Esophagus mucosa (tissue), 1 donor: ENCODE measurements at places on chromosomes 2 and 18. TPM values are rescaled to one million over a fixed set of nuclear protein-coding genes. Genes with fewer than 3 reads are reported as not detected.

The MSTN gene
- 0.08 TPM for total RNA-seq

DNA sequence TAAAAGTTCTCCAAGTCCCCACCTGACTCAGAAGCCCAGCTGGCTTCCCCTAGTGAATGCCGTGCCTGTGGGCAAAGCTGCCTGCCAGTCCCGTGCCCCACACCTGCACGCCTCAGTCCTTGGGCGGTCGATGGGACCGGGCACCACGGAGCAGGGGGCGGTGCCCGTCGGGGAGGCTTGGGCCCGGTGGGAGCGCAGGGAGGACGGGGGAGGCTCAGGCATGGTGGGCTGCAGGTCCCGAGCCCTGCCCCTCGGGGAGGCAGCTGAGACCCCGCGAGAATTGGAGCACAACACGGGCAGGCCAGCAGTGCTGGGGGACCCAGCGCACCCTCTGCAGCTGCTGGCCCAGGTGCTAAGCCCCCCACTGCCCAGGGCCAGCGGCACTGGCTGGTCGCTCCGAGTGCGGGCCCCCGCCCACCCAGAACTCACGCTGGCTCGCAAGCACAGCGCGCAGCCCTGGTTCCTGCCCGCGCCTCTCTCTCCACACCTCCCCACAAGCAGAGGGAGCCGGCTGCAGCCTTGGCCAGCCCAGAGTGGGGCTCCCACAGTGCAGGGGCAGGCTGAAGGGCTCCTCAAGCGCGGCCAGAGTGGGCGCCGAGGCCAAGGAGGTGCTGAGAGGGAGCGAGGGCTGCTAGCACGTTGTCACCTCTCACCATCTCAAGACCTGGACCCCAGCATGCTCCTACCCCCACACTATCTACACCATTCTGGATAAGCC, 215.5 kb downstream of the TNS1 start:
- no peak for ATAC-seq

GRCh38 chr2:181992776-181993175, 7.1 kb downstream of the PPP1R1C start:
- no peak for ATAC-seq

DNA sequence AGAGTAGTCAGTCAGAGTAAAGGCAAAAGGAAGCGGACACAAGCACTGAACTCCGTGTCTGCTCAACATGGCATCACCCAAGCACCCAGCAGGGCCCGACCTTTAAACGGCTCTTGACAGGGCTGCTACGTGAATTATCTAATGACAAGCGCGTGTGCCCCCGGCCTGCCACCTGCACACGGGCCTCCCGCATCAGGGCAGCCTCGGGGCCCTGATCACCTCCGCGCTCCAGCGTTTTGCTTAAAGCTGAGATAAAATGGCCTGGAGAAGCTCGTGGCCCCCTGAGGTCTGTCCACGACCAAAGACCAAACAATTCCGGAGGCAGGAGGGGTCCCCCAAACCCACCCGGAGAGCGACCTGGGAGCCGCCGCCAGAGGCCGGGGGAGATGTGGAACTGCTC, 376 bp downstream of the NDUFA10 start:
- ATAC-seq: peak; percentile 30

The ST8SIA3 gene
- total RNA-seq: not detected

DNA sequence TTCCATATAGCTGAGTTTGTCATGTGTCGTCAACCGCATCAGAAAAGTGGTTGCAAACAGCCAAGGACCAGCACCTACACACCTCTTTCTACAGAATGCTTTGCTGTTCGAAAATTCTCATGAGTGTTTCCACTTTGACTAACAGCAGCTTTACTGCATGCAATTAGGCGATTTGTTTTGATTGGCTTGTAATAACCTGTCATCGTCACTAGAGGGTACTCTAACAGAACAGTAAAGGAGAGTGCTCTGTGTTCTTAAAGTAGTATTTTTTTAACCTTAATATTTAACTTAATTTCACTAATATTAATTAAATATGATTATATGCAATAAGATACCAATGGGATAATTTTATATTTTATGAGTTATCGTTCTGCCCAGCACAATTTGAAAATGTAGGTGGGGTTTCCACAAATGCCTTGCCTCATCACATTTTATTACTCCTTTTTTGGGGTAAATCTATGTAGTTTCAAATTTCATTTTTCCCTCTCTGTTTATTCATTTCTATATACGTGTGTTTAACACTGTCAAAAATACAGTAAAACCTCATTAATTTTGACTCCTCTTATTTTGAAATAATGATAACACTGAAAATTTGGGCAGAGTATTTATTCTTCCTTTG, 502.2 kb downstream of the NRXN1 start:
- peak; percentile 61 for ATAC-seq

DNA sequence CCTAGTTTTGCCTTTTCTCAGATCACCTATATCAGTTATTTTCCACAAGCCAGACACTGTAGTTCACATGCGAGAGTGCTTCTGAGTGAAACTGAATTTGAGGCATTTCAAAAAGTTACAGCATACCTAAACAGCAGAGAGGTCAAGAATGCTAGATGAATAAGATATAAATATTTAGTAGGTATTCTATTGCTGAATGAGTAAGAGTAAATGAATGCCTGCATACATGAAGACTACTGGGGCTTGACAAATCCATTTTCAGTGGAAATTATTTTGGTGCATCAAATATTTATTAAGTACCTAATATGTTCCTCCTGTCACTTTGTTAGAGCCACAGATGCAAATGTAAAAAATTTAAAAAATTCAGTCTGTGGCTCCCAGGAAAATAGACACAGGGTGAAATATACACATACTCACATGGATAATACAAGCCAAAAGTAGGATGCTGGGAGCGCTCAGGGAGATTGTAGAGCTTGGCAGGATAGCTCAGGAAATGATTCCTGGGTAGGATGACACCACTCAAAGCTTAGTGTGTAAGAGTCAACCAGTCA, 27.6 kb upstream of the CDC42EP3 start:
- ATAC-seq: no peak

The HSBP1L1 gene
- total RNA-seq: 15.5 TPM

- no peak for ATAC-seq
These were observed 4.6 kb upstream of the ST6GAL2 start for GRCh38 chr2:106890606-106891005.

GRCh38 chr2:240324312-240325015, 111.0 kb upstream of the GPC1 start:
- ATAC-seq: peak; percentile 63

GRCh38 chr18:51563396-51563795, 365.9 kb upstream of the MEX3C start:
- ATAC-seq: no peak

- ATAC-seq: no peak
These were observed 115.4 kb downstream of the SCG2 start for GRCh38 chr2:223486751-223487150.

DNA sequence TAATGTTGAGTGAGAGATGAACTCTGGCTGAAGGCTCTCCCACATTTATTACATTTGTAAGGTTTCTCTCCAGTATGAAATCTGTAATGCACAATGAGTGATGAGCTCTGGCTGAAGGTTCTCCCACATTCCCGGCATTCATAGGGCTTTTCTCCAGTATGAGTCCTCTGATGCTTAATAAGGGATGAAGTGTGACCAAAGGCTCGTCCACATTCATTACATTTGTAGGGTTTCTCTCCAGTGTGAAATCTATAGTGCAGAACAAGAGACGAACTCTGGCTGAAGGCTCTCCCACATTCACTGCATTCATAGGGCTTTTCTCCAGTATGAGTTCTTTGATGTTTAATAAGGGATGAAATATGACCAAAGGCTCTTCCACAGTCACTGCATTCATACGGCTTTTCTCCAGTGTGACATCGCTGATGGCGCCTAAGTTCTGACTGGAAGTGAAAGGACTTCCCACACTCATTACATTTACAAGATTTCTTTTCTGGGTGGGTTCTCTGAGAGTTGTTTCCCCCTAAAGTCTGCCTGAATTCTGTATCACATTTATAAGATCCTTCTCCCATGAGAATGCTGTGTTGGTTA, 10.2 kb downstream of the ZNF514 start:
- ATAC-seq: no peak

The COL6A3 gene
- total RNA-seq: 23.0 TPM

GRCh38 chr2:215847718-215848117, 165.6 kb downstream of the MREG start:
- ATAC-seq: no peak

The AP1S3 gene
- total RNA-seq: 20.8 TPM

DNA sequence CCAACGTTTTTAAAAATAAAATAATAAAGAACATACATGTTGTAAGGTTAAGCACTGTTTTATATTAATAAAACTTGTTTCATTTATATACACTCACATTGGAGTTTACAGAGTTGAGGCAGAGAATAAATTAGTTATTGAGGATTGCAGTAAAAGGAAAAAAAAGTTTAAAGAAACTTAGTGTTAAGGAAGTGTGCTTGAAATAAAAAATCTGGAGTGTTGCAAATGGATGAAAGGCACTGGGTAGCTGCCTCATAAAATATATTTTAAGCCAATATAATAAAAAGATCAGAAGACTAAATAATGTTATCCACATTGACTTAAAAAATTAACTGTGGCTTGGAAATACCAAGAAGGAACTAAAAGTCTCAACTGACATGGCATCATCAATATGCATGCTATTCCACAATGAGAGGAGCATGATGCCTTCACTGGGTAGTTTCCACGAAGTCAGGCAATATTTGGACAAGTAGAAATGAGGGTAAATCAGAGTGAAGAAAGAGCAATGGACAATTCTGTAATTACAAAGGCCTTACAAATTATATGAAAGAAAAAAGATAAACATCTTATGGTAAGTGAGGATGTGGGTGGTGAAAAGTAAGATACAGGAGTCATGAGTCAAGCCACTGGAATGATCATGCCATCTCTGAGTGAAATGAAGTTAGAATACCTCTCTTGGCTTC, 2.5 kb downstream of the GALNT3 start:
- no peak for ATAC-seq

The ALPG gene
- not detected for total RNA-seq

The PDE1A gene
- total RNA-seq: 1.2 TPM

DNA sequence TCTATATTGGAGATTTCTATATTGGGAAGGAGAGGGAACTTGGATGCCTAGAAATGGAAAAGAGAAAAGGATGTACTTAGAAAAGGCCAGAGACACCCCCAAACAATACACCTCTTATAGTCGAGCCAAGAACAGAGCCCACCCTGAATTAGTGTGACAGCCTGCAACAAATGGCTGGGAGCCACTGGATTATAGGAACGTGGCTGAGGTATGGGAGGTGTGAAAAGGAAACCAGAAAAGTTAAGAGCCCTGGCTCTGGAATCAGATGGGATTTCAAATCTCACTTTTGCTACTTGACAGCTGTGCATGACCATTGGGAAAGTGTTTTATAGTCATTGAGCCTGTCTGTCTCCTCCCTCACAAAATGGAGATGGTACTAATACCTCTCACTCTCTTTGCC, 394.0 kb downstream of the ZNF521 start:
- no peak for ATAC-seq

The CRYGC gene
- not detected for total RNA-seq

- ATAC-seq: no peak
These were observed 89.0 kb downstream of the MARCHF4 start for GRCh38 chr2:216283038-216283900.

DNA sequence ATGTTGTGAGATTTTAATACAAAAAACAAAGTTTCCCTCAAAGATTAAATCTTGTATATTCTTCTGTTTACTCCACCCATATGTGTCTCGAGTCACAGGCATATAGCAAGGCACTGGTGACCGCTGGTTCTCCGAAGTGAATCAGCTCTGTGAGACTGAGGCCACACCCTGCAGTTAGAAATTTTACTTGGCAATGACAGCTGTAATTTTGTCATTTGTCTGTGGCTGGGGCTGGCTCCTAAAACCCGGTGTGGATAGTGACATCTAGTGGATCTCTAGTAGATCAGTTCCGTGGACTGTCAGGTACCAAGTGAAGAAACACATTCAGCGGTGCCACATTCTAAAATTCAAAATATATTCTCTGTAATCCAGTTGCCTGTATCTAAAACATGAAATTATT, 278.0 kb downstream of the NEDD4L start:
- ATAC-seq: peak; percentile 97

- no peak for ATAC-seq
These were observed 828.7 kb downstream of the SUCLG1 start for GRCh38 chr2:83630351-83630750.

The CXCR1 gene
- total RNA-seq: 0.72 TPM

DNA sequence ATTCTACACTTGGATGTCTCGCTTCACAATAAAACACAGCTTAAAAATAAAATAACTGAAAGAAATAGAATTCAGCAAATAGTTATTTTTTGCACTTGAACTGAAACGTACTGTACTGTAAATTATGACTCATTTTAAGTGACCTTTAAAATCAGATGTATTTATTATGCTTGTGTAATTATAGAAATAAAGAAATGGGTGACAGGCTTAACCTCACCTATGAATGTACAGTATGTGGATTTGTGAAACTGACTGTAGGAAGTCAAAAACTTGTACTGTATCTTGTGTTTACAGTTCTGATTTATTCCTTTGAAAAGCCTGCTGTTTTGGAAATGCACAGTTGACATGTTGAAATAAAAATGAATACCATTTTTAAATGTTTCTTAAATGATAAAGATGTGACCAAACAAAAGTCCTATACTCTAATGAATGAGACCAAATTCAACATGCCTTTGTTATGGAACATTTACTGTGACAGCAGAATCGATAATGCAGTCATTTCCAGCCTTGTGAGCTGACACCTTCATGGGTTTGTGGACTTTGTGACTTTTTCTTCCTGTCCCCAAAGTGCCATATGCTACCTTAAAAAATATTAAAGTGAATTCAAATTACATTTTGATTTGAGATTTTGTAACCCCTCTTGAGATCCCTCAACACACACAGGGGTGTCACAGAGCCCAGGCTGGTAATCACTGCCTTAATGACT, 32.7 kb downstream of the NEMP2 start:
- no peak for ATAC-seq

- ATAC-seq: no peak
These were observed 5.2 kb downstream of the MRPL35 start for GRCh38 chr2:86204458-86204857.

DNA sequence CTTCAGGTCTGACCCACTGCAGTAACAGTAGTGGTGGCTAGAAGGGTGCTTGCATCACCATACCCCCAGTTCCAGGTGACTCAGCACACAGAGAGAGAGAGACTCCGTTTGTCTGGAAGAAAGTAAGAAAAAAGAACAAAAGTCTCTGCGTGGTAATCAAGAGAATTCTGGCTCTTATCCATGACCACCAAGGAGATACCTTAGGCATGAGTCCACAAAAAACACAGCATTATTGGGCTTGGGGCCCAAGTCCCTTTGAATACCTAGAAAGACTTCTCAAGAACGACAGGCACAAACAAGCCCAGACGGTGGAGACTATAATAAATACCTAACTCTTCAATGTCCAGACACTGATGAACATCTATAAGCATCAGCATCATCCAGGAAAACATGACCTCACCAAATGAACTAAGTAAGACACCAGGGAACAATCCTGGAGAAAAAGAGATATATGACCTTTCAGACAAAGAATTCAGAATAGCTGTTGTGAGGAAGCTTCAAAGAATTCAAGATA, 21.7 kb upstream of the BAZ2B start:
- ATAC-seq: no peak

- ATAC-seq: peak; percentile 88
These were observed 78.9 kb downstream of the EHD3 start for GRCh38 chr2:31312898-31313297.

The SCN3A gene
- total RNA-seq: 0.28 TPM
